HT-29 (cell line): ENCODE measurements at places on chromosomes 2 and 18. TPM values are rescaled to one million over a fixed set of nuclear protein-coding genes. Genes with fewer than 3 reads are reported as not detected.

- DNase-seq, result peak; percentile 75
Measured at GRCh38 chr2:37376421-37377186, 32.2 kb downstream of the QPCT start.

- no peak for DNase-seq
Measured at GRCh38 chr2:126707191-126707590, 51.2 kb downstream of the GYPC start.

The TTC21B gene
- 6.3 and 6.9 TPM in 2 replicates for total RNA-seq

DNA sequence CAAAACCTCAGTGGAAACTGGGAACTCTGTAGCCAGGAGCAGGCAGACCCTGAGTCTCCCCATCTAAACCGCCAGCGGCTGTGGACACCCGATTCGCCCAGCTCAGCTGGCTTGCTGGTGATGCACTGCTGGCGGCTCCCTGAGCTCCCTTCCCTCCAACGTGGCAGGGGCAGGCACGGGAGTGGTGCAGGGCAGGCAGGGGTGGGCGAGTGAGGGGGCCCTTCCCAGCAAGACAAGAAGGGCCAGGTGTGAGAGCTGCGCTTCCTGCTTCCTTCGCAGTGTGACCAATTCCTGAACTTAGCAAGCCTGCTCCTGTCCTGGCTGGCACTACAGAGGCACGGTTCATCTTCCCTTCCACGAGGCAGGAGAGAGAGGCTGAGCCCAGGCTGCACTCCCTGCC, 12.3 kb upstream of the SEMA4C start:
- DNase-seq, result no peak

GRCh38 chr2:26471289-26471688, 6.6 kb downstream of the OTOF start:
- DNase-seq, result no peak

DNA sequence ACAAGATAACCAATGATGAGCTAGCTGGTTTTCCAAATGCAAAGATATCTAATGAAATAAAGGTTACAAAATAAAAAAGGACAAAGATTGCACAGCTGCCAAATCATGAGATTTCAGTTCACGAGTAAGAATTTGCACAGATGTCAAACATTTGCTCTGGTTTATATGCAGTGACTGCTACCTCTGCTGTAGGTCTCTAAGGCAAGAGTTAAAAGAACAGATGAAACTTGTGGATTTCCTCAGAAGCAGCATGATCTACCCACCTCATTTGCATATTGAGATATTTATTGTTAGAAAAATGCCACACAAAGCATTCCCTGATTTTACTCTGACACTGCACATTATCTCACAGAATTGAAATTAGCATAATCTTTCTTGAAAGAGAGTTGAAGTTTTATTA, 763.2 kb upstream of the ZEB2 start:
- DNase-seq, result no peak

The TUBA4A gene
- total RNA-seq, result 93.8 and 97.4 TPM in 2 replicates

The SKA1 gene
- 7.7 and 9.4 TPM in 2 replicates for total RNA-seq

DNA sequence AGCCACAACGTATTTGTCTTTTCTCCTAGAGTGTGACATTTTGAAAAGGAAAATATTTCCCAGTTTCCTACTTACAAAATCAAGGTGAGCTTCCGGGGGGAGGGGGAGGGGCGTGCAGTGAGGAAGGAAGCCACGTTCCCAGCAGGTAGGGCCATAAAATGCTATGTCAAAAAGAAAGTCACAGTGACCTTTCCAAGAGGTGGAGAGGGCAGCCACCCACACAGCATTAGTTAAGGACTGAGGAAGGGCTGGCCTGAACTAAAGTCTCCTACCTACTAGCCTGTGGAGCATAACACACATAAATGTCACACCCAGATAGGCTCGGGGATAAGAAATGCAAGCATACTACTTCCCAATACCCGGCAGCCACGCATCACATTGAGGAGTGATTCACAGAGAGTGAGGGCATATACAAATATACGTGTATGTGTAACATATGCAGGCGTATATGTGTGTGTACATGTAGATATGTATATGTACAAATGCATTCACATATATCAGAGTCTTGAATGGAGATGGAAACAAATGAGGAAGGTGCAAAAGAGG, 191.1 kb downstream of the STK39 start:
- no peak for DNase-seq

- DNase-seq, result no peak
Measured at GRCh38 chr2:11270891-11271290, 73.5 kb downstream of the ROCK2 start.

DNA sequence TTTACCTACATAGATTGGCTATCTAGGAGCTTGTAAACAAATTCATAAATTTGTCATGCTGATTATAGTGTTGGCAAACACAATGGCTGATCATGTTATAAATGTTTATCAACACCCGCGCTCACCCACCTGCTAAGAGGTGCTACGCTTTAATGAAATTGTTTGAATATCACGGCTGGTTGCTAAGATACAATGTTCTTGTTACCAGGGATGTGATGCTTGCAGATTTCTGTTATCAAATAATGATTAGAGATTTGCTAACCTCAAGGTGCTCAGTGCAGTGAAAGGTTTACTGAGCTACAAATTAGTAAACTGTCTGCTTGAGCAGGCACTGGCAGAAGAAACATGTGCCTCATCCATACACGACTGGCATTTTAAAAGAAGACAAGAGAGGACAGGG, 160.0 kb upstream of the ZEB2 start:
- no peak for DNase-seq

The ALLC gene
- not detected in 2 replicates for total RNA-seq

The IL18RAP gene
- total RNA-seq, result not detected in 2 replicates
